ENCODE measurements at places on chromosomes 13 and 19. TPM values are rescaled to one million over a fixed set of nuclear protein-coding genes. Genes with fewer than 3 reads are reported as not detected.

The SYT3 gene
- polyA plus RNA-seq, result 0.16 TPM

The LYPD5 gene
- polyA plus RNA-seq, result 0.34 TPM

The FGF9 gene
- polyA plus RNA-seq, result 3.1 TPM

The LILRB5 gene
- not detected for polyA plus RNA-seq

The TUBB4A gene
- polyA plus RNA-seq, result 1.5 TPM

The ABCA7 gene
- polyA plus RNA-seq, result 25.5 TPM

The NKPD1 gene
- 0.41 TPM for polyA plus RNA-seq

- no peak for DNase-seq
Measured at GRCh38 chr19:38583219-38583984, 34.4 kb downstream of the MAP4K1 start.

- peak; percentile 44 for DNase-seq
Measured at GRCh38 chr19:49475995-49476880, 2.2 kb downstream of the FLT3LG start.

DNA sequence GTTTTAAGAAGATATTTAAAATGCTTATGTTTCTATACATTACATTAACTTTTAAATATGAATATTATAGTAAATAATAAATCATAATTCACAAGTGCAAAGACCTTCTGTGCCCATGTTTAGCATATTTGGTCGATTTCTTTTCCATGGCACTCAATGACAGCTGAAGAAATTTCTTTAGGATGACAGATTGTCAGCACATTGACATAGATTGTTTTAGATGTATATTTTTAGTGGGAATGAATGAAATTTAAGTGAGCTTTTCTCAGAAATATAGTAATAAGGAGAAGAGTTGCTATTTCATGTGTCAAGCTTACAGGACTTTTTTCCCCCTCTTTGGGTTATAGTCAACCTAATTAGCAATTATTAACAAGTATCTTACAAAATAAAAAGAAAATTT, 256.5 kb downstream of the SHISA2 start:
- no peak for DNase-seq

DNA sequence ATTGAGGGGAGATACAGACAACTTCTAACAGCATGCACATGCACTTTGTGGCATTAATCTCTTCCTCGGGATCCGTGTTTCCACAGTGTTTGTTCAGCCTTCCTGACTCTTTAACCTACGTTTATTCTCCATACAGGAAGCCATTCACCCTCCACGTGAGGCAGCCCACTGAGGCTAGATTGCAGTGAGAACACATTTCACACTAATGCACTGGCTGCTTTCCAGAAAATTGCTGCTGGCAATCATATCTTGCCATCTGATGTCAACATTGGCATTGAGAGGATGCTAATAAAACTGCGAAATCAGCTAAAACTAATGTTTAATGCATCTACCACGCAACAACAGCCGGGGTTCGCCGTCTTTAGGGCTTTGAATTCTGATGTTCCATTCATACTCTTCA, 30.0 kb downstream of the DCLK1 start:
- no peak for DNase-seq

- DNase-seq, result no peak
Measured at GRCh38 chr13:108609353-108609752, 20.1 kb upstream of the MYO16 start.

GRCh38 chr13:27023385-27024073, 148.1 kb downstream of the USP12 start:
- DNase-seq, result no peak

- no peak for DNase-seq
Measured at GRCh38 chr13:103168901-103169508, 102.8 kb upstream of the SLC10A2 start.

DNA sequence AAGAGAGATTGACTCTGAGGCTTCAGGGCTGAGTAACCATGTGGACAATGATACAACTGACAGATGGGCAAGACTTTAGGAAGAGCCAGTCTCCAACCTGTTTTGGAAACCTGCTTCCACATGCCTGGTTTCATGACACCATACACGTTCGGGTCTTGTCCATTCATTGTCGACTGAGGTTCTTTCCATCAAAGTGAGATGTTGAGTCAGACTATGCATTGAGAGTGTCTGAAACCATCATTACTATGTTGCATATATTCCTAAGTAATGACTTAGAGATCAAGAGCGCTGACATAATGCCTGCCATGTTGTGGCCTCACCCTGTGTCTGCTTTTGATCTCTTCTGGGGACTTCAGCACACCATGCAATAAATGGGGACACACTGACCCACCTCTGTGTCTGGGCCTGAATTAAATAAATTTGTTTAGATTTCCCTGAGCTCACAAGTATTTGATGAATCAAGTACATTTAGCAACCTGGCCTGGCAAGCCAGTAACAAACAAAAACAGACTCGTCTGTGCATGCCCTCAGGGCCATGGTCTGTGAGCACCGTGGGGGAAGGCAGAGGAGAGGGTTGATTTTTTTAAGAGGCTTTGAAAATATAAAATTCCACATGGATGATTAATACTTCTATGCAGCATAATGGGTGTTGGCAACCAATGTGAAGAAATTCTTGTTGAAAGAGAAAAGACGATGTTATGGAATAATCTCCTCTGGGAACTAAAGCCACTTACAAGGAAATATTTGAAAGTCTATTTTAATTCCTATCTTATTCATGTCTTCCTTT, 49.9 kb upstream of the UBAC2 start:
- DNase-seq, result no peak
